ENCODE measurements at places on chromosomes 4 and X.

DNA sequence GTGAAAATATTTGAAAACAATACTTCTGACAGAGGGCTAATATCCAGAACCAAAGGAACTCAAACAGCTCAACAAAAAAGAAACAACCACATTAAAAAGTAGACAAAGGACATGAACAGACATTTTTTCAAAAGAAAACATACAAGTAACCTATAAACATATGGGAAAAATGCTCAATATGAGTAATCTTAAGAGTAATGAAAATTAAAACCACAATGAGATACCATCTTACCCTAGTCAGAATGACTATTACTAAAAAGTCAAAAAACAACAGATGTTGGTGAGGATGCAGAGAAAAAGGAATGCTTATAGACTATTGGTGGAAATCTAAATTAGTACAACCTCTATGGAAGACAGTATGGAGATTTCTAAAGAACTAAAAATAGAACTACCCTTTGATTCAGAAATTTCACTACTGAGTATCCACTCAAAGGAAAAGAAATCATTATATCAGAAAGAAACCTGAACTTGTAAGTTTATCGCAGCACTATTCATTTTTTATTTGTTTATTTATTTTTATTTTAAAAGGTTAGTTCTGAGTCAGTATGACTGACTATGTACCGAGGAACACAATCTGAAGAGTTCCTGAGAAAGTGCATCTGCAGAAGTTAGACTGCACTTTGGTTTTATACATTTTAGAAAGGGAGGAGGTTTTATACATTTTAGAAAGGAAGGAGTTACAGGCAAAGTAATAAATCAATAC, 231.3 kb downstream of the INPP4B start:
- DNase-seq = no peak

DNA sequence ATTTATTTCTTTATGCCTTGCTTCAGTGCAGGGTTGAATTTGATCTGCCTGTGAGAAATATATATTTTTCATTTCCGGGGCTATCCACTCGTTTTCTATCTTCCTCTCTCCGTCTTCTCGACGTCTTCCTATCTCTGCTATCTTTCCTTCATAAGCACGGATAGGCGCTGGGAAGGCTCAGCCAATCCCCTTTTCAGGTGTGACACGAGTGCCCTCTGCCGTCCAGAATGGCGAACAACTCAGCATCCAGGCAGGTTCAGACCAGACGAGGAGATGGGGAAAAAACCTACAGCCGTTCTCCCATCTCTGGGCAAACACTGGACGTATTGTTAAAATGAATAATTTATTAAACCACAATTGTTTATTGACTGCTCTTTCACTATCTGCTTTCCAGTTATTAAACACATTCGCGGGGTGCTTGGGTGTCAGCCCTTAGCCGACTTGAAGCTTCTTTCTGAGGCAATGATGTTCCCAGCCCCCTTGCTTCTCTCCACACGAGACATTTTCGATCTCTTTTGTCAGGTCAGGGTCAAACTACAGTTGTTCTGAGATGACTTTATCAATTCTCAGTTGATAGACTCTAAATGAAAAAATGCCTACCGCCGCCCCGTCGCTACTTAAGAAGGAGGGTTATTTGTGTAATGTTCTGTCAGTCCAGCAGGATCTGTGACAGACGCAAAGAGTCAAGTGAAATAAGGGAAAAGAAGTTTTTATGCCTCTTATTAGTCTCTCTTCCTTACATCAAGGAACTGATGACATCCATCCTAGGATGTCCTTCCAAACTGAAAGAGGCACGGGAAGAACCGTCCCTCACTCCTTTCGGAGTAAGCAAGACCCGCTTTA, 96.3 kb upstream of the NOCT start:
- DNase-seq = peak; percentile 1

- no peak for DNase-seq
Measured at GRCh38 chr4:76779740-76780459, 118.0 kb downstream of the SOWAHB start.

GRCh38 chr4:80413086-80413485, 77.6 kb downstream of the CFAP299 start:
- no peak for DNase-seq

DNA sequence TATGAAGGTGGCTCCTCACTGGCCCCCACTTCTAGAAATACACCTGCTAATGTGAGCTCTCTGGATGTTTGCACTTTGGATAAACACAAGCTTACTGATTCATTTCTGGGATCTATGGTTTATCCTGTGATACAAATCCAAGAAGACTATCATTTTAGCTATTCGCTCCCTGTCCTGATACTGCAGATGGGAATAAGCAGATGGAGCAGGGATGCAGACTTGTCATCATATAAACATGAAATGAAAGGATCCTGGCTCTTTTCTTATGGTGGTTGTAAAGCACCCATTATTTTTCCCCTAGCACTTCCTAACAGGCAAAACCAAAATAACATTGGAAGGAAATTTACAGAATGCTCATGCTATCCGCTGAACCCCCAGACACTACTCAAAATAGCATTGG, 162.9 kb upstream of the NOCT start:
- DNase-seq = no peak

- DNase-seq = no peak
Measured at GRCh38 chrX:25721564-25721963, 416.6 kb upstream of the MAGEB18 start.

DNA sequence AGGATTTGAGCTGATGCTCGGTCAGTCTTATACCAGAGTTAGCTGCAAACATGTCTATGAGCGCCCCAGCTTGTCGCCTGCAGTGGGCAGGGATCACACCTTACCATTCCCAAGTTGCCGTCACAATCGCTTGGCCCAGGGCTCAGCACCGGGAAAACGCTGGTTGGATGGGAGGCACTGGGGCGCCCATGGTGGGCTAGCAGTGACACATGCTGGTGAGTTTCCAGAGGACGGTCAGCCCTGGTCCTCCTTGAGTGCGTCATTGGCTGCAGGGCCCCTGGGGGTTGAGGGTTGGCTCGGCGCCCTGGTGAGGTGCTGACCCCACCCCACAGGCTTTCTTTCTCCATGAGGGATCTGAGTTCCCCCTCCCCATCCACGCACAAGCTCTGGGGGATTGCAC, 50.4 kb downstream of the SORCS2 start:
- DNase-seq = no peak

- DNase-seq = no peak
Measured at GRCh38 chr4:1206299-1207156, 34.1 kb upstream of the SPON2 start.

DNA sequence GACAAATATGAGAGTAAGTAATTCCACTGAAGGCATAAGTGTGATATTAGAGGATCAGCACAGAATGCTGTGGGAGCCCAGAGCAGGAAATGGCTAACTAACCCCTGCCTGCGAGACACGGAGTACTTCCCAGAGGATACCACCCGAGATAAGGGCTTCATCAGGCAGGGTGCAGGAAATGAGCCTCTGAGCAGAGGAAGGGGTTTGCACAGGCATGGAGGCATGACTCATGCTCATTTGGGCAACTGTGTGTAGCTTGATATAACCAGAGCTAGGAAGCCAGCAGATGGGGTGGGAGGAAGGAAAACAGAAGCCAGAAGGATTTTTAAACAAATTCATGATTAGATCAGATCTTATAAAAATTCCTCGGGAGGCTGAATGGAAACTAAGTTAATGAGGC, 70.0 kb upstream of the TSPAN5 start:
- no peak for DNase-seq

- no peak for DNase-seq
Measured at GRCh38 chrX:153478746-153479145, 8.4 kb upstream of the HAUS7 start.

- no peak for DNase-seq
Measured at GRCh38 chr4:55096619-55097018, 28.8 kb downstream of the KDR start.

- no peak for DNase-seq
Measured at GRCh38 chr4:104475652-104476051, 19.0 kb downstream of the CXXC4 start.

GRCh38 chrX:123971982-123972381, 10.5 kb downstream of the STAG2 start:
- DNase-seq = no peak

- no peak for DNase-seq
Measured at GRCh38 chr4:26717332-26717731, 133.4 kb downstream of the TBC1D19 start.

- DNase-seq = no peak
Measured at GRCh38 chrX:15723887-15724517, 14.1 kb upstream of the CA5B start.

DNA sequence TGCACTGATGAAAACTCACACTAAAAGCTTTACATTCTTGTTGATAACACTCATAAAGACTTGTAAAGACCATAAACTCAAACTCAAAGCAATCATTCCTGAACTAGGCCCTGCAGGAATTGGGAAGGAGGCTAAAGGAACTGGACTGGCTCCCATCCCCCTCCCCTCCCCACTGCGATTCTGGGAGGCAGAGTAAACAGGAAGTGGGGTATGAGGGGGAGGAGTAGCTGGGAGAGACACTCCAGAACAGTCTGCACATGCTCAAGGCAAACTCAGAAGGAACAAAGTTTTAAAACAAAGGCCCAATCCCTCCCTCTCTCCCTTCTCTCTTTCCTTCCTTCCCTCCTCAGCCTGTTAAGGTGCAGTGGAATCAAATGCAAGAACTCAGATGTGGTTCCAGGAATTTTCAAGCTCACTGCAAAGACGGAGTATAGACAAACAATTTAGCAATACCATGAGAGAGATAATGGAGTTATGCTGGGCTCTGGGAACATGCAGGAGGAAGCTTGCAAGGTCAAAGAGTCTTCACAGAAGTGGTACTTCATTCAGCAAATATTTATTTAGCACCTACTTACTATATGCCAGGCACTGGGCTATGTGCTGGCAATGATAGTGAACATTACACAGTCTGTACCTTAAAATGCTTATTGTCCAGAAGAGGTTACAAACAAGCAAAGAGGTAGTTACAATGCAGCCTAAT, 15.9 kb downstream of the MID1IP1 start:
- no peak for DNase-seq

DNA sequence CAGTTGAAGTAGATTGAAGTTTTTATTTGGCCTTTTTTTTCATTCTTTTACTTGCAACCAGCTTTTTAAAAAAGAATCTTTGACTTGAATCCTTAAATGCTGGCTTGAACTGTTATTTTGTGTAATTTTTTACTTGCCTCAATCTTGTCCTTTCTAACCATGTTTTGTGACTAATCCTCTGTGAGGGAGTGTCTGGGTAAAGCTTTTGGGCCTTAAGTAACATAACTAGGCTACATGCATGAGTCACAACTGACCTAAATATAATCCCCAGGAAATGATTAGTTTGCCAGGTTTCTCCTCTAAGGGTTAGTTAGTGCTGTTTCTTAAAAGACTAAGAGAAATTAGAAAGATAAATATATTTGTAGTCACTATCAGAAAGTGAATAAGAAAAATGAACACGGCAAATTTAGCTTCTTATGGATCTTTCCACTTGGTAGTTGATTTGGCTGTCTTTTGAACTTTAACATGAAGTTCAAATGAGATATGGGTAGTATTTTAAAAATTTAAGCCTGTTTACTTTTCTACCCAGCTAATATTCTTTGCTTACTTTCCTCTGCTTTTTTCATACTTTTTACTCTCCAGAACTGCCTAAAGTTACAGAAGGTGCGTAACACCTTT, 13.0 kb downstream of the EXOC1 start:
- DNase-seq = no peak

DNA sequence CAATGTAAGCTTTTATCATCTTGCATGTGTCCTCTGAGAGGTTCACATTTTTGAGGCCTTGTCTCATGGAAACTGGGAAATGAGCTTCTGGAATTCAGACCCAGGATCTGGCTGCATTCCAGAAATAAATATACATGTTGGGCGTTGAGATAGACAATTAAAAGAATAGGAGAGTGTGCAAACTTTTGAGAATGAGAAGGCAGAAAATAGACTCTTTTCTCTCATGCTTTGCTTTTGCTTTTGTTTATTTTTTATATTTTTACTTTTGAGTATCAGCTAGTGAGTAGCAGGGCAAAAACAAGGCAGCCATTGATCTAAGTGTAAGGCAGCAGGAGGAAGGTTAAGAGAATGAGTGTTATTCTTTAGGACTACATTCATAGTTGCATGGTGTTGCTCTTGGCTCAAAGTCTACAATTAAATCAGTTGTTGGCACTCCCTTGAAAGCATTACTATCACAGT, 12.4 kb downstream of the SHROOM3 start:
- DNase-seq = no peak

- DNase-seq = no peak
Measured at GRCh38 chrX:3476973-3477372, 130.5 kb upstream of the MXRA5 start.

GRCh38 chr4:24988776-24989175, 42.0 kb downstream of the LGI2 start:
- no peak for DNase-seq

- peak; percentile 59 for DNase-seq
Measured at GRCh38 chrX:9997524-9997923, 30.4 kb downstream of the CLDN34 start.

DNA sequence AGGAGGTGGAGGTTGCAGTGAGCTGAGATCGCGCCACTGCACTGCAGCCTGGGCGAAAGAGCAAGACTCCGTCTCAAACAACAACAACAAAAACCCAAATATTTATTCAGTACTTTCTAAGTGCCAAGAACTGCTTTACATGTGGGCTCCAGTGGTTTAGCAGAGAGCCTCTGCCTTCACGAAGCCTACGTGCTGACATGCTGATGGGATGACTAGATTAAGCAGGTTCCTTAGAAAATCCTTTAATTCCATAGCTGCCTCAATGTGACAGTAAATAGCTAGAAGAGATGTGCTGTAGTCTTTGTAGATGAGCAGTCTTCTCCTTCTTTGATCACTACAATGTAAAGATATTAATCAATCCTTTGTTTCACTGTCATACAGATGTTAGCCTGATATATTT, 49.6 kb downstream of the TAPT1 start:
- no peak for DNase-seq

DNA sequence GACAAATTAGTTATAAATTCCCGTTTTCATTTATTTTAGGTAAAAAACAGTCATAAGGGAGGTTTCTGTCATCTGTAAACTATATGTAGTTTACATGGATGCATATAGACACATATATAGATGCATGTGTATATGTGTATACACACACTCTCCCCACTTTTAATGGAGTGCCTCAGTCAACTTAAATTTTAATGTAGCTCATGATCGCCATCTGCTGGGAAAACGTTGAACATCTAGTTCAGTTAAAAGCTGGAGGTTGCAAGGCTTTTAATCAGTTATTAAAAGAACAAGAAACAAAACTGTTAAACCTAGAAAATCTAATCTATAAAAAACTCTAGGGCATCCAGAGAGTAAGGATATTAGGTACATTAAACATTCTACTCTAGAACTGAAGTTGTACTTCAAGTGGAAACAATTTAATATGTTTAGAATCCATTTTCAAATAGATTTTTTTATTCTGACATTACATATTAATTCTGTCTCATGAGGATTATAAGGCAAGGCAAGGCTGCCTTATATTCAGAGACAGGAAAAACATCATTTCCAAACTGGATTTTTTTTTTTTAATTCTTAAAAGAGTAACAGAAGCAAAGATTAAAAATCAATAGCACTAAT, 122.6 kb downstream of the SHISA3 start:
- DNase-seq = peak; percentile 7

Data from stimulated activated CD4-positive, alpha-beta T cell treated with anti-CD3 and anti-CD28 coated beads, Interleukin-15, amount 100 ng/mL, for 48 hours (primary cell).